ENCODE measurements at places on chromosomes 5 and 9. TPM values are rescaled to one million over a fixed set of nuclear protein-coding genes. Genes with fewer than 3 reads are reported as not detected.

The IFNA21 gene
- total RNA-seq = not detected

The PCDHA12 gene
- total RNA-seq = 0.09 TPM

The LCN9 gene
- total RNA-seq = not detected

The PLAA gene
- total RNA-seq = 32.1 TPM

The ORM2 gene
- total RNA-seq = not detected

The CDO1 gene
- total RNA-seq = 7.7 TPM

The TERT gene
- not detected for total RNA-seq

The FYB1 gene
- not detected for total RNA-seq

The MCTP1 gene
- total RNA-seq = 4.7 TPM

The IFNB1 gene
- not detected for total RNA-seq

The TAF1L gene
- total RNA-seq = not detected

The FAM151B gene
- 8.0 TPM for total RNA-seq

The RXRA gene
- 11.4 TPM for total RNA-seq

The SPINK4 gene
- 0.74 TPM for total RNA-seq

The PHF24 gene
- under 0.01 TPM for total RNA-seq

The IRGM gene
- total RNA-seq = not detected

The RFK gene
- 14.1 TPM for total RNA-seq

The MEGF10 gene
- 0.14 TPM for total RNA-seq

The BDP1 gene
- 15.8 TPM for total RNA-seq

The FOXD4L6 gene
- 0.09 TPM for total RNA-seq

The EMB gene
- 2.1 TPM for total RNA-seq

The GOLM1 gene
- total RNA-seq = 81.4 TPM

The NEUROG1 gene
- total RNA-seq = not detected

The OCLN gene
- total RNA-seq = 0.43 TPM

The FAM169A gene
- total RNA-seq = 0.09 TPM

The TEK gene
- 19.2 TPM for total RNA-seq

The SPATA31D4 gene
- not detected for total RNA-seq

The OGN gene
- total RNA-seq = 0.57 TPM

The TRAF1 gene
- total RNA-seq = 2.3 TPM

The BAAT gene
- not detected for total RNA-seq

The ANKRD31 gene
- total RNA-seq = 0.14 TPM

The PCDHB11 gene
- 0.18 TPM for total RNA-seq

The NR5A1 gene
- not detected for total RNA-seq

The CCDC180 gene
- total RNA-seq = 1.7 TPM

The HMHB1 gene
- not detected for total RNA-seq

The BTNL3 gene
- not detected for total RNA-seq

The ZCCHC10 gene
- total RNA-seq = 8.1 TPM

The PRRX2 gene
- total RNA-seq = 23.2 TPM

The SMIM23 gene
- not detected for total RNA-seq

All from smooth muscle cell of bladder (primary cell).